ENCODE measurements at places on chromosomes 3 and 15.

DNA sequence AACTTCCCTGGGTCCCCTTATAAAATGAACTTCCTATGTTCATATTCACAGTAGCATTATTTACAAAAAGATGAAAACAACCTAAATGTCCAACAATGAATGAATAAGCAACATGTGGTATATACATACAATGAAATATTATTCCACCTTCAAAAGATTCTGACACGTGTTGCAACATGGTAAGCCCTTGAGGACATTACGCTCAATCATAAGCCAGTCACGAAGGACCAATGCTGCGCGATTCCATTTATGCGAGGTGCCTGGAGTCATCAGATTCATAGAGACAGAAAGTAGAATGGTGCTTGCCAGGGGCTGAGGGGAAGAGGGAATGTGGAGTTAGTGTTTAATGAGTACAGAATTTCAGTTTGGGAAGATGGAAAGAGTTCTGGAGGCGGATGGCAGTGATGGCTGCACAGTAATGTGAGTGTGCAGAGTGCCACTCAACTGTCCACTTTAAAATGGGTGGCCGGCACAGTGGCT lies 88.8 kb upstream of the ALDH1A3 start:
- DNase-seq: no peak

DNA sequence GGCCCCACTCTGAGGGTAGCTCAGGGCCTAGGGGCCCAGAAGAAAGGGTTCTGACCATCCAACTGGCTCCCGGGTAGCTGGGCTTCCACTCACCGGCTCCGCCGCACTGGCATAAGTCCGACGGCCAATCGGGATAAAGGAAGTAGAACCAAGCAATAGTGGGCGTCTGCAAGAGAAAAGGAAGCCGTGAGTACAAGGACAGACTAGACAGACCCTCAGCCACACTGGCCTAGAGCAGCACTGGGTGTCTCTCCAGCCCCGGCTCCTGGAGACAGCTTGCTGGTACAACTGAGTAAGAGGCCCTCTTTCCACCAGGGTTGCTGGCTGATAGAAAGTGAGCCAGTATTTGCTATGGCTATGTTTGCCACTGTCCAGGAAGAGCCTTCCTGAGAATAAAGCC lies 22.4 kb downstream of the BDH1 start:
- DNase-seq: no peak

GRCh38 chr3:24687671-24688070 lies 193.0 kb upstream of the THRB start:
- DNase-seq: no peak

DNA sequence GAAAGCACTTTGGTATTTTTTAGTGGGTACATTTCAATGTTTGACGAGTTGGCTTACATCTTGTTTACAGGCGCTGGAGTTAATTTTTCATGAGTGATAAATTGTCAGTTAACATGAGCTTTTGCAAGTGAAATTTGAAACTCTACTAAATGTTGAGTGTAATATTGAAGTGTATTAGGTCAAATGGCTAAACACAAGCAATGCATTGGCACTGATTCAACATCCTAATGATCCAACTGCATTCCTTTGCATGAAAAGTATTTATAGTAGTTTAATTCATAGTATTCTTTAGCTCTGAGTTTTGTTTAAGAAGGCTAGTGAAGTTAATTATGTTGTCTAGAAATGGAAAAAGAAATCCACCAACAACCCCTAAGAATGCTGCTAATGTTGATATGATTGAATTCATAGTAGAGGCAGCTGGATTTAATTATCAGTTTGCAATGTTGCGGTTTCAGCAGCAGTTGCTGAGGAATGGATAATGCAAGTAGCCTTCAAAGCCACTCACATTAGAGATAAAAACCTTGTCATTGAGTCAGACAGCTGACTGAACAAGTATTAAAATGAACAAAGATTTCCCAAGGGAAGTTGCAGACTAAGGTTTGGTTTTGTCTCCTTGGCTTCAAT lies 245.6 kb upstream of the GOLIM4 start:
- DNase-seq: no peak

- DNase-seq: no peak
These were observed 2.5 kb downstream of the ONECUT1 start for GRCh38 chr15:52787549-52788098.

GRCh38 chr15:65885668-65886218 lies 16.5 kb downstream of the RAB11A start:
- no peak for DNase-seq

GRCh38 chr3:23663246-23663645 lies 142.5 kb upstream of the UBE2E1 start:
- DNase-seq: no peak

DNA sequence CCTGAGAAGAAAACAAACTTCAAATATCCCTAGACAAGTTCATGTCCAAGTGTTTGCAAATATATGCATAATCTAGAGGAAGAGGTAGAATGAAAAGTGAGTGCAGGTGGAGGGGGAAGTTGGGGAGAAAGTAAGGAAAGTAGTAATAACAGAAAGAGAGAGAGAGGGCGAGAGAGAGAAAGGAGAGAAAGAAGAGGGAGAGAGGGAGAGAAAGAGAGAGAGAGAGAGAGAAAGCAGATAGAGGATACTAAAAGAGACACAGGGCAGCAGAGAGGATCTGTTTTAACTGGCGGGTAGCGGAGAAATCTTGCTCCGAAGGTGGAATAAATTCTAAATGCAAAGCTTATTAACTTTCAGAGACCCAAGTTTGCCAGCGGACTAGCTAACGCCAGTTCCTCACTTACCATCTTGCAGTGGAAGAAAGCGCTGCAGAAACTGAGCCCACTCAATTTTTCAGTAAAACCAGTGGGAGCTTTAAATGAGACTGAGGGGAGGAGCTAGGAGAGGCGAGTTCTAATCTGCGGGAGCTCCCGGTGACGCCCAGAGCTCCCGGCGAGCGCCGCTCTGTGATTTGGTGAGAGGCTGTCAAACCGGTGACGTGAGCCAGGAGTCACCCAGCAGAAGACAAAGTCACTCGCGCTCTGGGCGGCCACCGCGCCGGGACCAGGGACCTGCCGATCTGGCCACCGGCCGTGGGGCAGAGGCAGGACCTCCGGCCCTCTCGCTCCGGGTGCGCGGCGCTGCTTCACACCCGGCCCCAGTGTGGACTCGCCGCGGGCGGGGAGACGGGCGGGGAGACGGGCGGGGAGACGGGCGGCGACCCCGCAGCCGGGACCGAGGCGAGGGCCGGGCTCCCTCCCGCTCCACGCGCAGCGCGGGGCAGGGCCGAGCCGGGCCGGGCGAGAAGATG lies at the start of gene GMNC:
Gene GMNC (minus strand): TSS at position 486 of the 910 bp plus-strand sequence. CDS start 79 bp downstream, at position 407.
- DNase-seq: no peak

GRCh38 chr3:27590437-27591298 lies 106.5 kb upstream of the SLC4A7 start:
- no peak for DNase-seq

- no peak for DNase-seq
These were observed at the start of gene LYSMD2 for GRCh38 chr15:51737522-51738305. LYSMD2 (minus strand) TSS chr15:51737655; CDS start chr15:51737622, 33 bp downstream.

GRCh38 chr3:55634345-55634744 lies 147.2 kb upstream of the WNT5A start:
- no peak for DNase-seq

GRCh38 chr3:102885289-102885688 lies 450.5 kb downstream of the ZPLD1 start:
- no peak for DNase-seq

- no peak for DNase-seq
These were observed 315.2 kb downstream of the CLSTN2 start for GRCh38 chr3:140250010-140250855.

GRCh38 chr3:10310578-10310977 lies 10.3 kb downstream of the SEC13 start:
- DNase-seq: no peak

- DNase-seq: no peak
These were observed 36.5 kb upstream of the SPTBN5 start for GRCh38 chr15:41930221-41930866.

GRCh38 chr15:73985101-73985873 lies 6.8 kb downstream of the STOML1 start:
- DNase-seq: no peak

GRCh38 chr3:162138509-162138908 lies 641.9 kb downstream of the OTOL1 start:
- no peak for DNase-seq

DNA sequence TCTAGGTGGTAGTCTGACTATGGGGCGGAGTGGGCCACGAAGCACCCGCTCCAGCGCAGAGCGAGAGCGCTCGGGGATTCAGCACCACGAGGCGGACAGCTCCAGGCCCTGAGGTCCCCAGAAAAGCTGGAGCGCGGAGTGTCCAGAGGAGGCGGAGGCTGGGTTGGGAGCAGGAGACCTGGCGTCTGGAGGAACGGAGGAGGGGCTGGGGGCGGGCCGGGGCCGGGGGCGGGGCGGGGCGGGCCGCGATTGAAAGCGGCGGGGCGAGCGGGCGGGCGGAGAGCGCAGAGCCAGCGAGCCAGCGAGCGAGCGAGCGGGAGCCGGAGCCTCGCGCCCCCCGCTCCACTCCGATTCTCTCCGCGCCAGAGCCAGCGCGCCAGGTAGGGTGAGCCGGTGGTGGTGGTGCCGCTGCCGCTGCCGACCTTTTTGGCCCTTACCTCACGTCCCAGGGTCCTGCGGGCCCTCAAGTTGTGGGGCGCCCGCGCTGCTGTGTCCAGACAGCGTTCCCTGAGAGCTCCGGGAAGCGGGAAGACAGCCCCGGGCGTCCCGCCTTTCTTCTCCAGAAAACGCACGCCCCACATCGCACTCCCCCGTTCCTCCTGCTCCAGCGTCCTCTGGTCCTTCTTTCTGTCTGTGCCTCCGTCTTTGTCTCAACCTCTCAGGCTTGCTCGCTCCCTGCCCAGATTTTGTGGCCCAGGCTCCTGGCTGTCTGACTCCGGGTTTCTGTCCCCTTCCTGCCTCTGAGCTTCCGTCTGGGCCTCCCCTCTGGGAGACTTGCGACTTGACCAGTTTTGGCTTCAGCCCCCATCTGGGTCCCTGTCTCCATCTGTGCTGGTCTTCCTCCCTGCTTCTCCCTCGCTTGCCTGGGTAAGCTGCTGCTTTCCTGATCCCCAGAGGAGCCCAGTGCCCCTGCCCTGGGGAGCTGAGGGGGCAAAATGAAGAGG lies at the start of gene GRM2:
Gene GRM2 (plus strand): TSS at position 281 of the 944 bp plus-strand sequence. CDS start 1,916 bp downstream, outside the sequence.
- peak; percentile 97 for DNase-seq

GRCh38 chr15:85689729-85690128 lies 105.0 kb downstream of the KLHL25 start:
- DNase-seq: no peak

DNA sequence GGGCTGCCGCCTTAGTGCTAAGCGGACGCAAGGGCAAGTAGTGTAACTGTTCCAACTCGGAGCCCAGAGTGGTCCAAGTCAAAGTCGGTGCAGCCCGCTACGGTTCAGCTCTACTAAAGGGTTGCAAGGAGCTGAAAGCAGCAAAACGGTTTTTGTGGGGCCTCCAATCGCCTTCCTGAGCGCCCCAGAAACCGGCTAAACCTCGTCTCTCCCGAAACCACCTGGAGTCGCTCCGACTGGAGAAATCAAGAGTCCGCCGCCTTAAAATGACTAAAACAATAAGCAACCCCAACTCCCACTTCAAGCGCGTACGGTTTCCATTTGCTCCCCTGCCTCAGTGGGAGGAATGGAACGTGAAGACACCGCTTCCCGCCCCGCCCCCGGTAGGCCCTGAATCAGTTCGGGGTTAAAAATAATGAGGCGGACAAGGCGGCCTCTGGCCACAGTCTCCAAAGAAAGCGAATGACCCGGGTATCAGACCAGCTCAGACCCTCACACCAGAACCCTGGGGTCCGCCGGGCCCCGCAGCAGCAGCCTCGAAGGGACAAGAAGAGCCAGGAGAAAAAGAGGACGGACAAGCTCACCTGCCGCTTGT lies 401 bp downstream of the SEC11A start:
- DNase-seq: no peak
